Activated T-helper 17 cell treated with anti-CD3 and anti-CD28 coated beads, Interleukin-2, amount 50 U/mL, for 72 hours (primary cell): ENCODE measurements at places on chromosomes 13 and 19. TPM values are rescaled to one million over a fixed set of nuclear protein-coding genes. Genes with fewer than 3 reads are reported as not detected.
A peak's percentile ranks its signal among the peaks of the same experiment; 100 is the strongest.

Gene EBPL
- total RNA-seq = 24.0 TPM

Gene APOE
- total RNA-seq = 2.2 TPM

Gene LRRC63
- total RNA-seq = 1.3 TPM

GRCh38 chr13:41018602-41018948, 541 bp downstream of the ELF1 start:
- H3K27ac ChIP-seq = peak overlapping the region; percentile 65
- ATAC-seq = no peak
- peaks cover 42% of the 10 kb centered on the region for H3K36me3 ChIP-seq
- H3K4me1 ChIP-seq = peaks cover 25% of the 10 kb centered on the region
- H3K27me3 ChIP-seq = no peaks in the 10 kb centered on the region
- H3K4me3 ChIP-seq = peak overlapping the region; percentile 96

- H3K27ac ChIP-seq = no peak overlapping the region
- H3K4me1 ChIP-seq = peaks cover 5% of the 10 kb centered on the region
- H3K4me3 ChIP-seq = no peak overlapping the region
- no peak for ATAC-seq
- peaks cover 16% of the 10 kb centered on the region for H3K36me3 ChIP-seq
Observed at GRCh38 chr19:45138303-45138751, 22.5 kb downstream of the NKPD1 start.

DNA sequence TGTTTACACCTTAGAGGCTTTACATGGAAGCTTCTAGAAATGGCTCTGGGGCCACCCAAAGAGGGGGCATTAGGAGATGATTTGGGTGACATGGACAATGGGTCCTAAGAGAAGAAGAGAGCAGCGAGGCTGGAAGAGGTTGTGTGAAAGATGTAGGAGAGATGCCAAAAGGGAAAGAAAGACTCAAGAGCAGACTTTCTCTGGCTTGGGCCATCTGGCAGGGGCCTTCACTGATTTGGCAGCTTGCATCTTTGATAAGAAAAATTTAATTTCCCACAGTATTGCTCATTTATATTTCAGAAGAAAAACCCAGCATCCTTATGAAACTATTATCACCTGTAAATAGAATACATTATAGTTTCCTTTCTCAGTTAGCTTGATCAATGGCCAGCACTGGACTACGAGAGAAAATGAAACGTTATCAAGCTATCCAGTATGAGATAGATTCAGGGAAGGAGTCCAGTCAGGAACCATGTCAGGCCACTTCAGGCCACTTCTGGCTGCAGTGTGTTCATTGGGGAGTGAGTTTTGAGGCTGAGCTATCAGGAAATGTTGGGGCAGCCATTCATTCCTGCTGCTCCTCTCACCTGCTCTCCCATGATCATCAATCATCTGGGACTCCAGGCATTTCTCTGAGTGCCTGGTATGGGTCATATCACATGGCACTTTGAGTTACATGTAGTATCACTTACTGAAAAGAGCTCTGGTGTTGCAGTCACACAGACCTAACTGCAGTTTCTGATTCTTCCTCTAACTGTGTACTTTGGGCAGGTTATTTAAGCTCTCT, 10.3 kb downstream of the SCEL start:
- H3K27me3 ChIP-seq = peaks cover 22% of the 10 kb centered on the region
- no peak overlapping the region for H3K4me3 ChIP-seq
- H3K4me1 ChIP-seq = no peaks in the 10 kb centered on the region
- no peak for ATAC-seq

GRCh38 chr19:47096100-47096704, 17.4 kb downstream of the ZC3H4 start:
- ATAC-seq = no peak
- peaks cover 69% of the 10 kb centered on the region for H3K36me3 ChIP-seq
- peaks cover 32% of the 10 kb centered on the region for H3K4me1 ChIP-seq
- peak overlapping the region; percentile 99 for H3K27ac ChIP-seq
- peak overlapping the region; percentile 98 for H3K4me3 ChIP-seq
